Mucosa of descending colon (tissue), 3 donors: ENCODE measurements at places on chromosomes 13 and 19.

DNA sequence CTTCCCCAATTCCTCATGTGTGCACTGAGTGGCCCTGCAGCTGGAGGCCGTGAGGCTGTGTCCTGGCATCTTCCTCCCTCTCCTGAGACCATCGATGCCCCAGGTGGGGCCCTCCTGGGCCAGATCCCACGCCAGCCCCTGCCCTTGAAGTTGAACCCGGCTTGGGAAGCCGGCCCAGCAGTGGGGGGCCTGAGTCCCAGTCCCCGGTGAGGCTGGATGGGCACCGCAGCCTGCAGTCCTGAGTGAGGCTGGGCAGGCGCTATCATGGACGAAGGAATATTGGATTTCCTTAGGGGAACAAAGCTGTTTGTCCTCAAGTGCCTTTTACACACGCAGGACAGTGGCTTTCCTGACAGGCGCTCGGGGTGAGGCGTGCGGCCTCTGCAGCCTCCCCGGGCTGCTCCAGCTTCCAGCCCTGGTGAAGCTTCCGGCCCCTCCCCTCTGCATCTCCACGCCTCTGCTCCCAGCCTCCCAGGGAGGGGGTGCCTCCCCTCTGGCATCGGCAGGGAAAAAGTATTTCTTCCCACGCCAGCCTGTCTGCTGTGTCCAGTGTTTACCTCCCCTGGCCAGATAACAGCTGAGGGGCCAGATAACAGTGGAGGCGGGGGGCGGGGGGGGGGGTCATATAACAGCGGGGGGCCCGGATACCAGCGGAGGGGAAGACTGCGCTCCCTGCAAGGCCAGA, 159.5 kb downstream of the KDM4B start:
- no peak for DNase-seq

DNA sequence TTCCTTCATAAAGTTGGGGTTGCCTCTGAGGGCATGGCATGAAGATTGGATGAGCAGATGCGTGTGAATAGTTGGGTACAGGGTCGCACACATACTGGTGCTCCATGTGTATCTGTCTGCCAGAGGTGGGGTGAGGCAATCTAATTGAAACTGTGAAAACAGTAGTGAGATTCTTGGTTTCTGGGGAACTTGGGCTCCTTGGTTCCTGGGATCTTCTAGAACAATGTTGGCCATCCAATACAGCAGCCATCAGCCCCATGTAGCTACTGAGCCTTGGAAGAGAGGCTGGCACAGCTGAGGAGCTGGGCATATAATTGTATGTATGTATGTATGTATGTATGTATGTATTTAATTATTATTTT, 616 bp downstream of the FCHO1 start:
- no peak for DNase-seq

- DNase-seq = no peak
Observed at GRCh38 chr13:48904668-48905290, 70.9 kb upstream of the FNDC3A start.

GRCh38 chr13:31699650-31700049, 39.7 kb upstream of the RXFP2 start:
- DNase-seq = no peak

DNA sequence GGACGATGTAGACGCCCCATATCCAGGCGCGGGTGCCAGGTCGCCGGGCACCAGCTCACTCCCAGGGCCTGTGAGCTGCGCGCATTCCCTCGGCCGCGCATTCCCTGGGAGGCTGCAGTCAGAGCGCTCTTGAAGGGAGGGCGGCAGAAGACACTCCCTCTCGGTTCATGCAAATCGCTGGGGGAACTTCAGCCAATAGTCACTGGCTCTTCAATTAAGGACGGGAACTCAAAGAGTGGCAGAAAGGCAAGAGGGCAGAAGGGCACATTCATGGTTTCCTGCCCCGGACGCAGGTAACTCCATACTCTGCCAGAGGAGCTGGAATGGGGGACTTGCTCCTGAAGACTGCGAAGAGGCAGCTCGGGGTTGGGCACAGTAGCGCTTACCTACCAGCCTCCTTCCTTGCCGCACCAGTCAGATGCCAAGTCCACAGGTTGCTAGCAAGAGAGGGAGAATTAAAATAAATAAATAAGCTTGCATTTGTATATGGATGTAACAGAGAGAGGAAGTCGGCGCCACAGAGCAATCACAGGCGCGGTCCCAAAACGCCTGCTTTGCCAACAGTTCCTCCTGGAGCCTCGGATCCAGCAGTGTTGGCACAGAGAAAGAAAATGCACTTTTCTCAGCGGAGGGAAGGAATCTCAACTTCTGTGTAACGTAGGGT, 459 bp downstream of the PCDH20 start:
- peak; percentile 78 for DNase-seq
